ENCODE measurements at places on chromosomes 6 and 20.

DNA sequence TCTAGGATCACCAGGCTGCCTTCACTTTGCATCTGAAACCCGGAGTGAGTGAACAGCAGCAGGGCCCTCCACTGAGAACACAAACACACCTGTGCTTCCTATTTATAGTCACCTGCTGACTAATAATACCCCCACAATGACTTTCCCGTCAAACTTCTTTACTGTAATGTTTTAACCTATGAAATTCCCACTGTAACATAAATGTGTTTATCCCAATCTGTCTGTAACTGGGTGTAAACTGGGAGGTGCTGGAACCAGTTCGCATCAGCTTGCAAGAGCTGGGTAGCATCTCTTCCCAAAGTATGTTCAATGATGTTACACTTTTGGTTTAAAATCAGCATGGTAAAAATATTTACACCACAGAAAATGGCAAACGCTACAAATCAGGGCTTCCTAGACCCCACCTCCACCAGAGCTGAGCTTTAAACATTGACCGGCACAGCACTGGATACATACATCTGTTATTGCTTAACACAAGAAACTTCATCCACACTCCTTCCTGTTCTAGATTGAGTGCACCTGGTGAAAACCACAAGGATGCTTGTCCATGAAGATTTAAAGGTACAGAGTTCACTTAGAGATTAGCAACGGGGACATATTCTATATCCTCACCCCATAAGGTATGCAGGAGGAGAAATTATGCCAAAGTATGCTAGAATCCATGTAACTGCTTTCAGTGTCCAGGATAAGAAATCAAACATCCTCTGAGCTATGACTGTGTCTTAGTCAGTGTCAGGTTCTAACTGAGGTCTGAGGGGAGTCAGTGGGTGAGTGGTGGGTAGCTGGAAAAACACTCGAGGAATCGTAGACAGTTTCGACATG is 79.0 kb downstream of the ALDH8A1 start:
- ATAC-seq: no peak

DNA sequence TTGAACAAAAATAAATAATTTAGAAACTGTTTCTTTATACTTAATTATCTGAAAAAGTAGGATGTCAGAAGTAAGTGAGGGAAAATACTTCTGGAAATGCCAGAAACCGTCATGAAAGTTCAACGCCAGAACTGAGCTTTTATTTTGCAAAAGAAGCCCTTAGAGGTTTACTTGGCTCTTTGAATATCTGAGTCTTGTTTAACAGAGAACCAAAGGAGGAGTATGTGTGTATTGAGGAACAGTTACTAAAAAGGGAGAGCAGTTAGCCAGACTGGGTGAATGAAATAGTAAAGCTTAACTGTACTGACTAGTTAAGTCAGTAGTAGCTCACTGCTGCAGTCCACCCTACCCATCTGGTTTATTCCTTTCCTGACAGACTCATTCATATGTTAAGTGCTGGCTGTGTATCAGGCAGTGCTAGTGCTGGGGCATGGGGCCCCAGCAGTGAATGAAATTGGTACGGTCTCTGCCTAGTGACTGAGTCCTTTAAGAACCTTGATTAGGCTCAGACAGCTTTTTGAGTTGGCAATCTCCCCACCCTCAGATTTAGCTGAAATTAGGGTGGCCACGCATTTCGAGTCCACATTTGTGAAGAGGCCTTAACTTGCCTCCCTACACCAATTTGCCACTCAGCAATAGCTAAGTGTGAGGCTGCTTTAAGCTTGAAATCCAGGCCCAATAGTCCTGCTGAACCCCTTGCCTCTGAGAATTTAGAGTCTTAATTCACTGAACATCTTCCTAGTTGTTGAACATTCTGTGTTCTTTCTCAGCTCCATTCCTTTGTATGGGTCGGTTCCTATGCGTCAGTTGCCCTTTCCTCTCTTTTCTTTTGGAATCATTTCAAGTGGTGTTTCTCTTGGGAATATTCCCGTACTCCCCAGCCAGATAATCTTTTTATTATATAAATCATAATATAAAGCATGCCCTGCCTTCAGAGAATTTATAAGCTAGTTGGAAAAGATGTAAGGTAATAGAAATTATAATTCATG is 20.2 kb downstream of the MAP3K4 start:
- peak; percentile 99 for ATAC-seq

DNA sequence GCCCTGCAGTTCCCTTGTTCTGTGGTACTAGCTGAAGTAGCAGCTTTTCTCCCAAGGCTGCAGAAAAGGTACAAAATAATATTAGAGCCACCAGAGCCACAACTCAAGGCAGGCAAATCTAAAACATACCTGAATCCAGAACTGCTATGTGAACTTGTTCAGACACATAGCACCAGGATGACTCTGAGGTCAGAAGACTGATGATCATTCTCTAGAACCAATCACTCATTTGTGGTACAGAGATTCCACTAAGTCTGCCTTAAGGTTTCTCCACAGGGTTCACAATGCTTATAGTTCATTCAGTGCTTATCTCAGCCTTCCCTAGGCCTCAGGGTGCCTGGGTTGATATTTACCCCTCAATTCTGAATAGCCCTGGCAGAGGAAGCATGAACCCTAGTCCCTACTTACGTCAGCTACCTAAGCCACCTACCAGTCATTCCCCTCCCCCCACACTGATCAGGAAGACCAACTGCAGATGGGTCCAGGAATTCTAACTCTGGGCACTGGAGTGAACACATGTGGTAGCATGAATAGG is 140.9 kb upstream of the MOCS1 start:
- ATAC-seq: no peak

DNA sequence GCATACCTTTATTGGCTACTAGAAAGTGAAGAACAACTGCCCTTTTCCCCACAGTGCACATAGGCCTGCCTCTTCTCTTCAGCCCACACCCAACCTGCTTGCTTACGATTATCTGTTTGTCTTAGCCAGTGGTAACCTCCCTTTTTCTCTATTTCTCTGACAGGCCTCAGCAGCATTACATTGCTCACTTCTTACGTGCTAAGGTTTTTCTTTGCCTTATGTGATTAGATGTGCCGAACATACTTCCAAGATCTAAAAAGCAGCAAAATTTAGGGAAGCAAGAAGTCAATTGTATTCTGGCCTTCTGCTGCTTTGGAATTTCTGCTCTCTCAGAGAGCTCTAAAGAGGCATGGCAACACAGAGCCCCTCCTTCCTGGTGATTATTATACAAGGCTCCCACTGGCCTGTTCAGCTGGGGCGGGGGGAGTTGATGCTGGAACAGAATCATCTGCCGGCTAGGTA is 7.0 kb downstream of the B4GALT5 start:
- peak; percentile 85 for ATAC-seq

DNA sequence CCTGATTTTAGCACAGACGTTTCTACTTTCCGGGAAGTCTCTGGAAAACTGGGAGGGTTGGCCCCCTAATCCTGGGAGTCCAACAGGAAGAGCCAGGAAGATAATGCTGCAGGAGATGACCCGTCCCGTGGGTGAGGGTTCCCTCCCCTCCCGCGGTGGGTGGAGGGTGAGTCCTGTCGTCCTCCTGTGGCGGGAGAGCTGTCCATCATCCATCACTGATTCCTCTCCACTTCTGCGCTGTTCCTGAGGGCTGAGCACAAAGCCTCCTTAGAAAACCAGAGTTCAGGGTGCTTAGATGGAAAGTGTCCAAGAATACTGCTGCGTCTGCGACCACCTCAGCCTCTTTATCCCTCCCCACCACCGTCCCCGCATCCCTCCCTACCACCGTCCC is 6.1 kb upstream of the CCR6 start:
- ATAC-seq: no peak

DNA sequence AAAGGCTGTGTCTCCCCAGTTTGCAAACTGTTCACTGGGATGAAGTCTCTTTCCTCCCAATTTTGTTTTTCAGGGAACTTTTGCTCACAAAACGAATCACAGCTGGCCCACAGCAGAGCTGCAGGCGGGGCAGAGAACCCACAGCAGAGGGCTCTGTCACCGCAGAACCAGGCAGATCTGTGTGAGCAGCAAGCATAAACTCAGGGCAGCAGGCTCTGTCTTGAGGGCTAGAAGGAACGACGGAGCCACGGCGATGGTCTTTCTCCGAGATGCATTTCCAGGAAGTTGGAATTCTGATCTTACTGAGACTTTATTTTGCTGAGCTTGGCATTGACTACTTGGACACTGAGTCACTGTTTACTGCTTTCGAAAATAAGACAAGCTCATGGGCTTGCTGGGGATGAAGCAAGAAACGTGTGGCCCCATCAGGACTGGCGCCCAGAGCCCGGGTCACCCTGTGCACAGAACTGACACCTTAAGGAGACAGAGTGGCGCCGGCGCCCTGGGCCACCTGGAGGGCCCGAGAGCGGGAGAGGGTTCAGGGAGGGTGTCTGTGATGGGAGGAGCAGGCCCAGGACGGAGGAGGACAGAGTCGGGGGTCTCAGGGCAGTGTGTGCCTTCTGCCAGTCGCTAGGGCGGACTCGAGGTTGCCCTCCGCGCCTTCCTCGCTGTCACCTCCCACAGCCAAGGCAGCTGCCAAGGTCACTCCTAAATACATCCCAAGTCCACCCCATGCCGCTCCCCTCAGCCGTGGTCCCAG is 106.3 kb upstream of the NXT1 start:
- no peak for ATAC-seq

DNA sequence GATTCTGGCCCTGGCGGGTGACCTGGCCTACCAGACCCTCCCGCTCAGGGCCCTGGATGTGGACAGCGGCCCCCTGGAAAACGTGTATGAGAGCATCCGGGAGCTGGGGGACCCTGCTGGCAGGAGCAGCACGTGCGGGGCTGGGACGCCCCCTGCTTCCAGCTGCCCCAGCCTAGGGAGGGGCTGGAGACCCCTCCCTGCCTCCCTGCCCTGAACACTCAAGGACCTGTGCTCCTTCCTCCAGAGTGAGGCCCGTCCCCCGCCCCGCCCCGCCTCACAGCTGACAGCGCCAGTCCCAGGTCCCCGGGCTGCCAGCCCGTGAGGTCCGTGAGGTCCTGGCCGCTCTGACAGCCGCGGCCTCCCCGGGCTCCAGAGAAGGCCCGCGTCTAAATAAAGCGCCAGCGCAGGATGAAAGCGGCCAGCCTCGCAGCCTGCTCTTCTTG is 868 bp upstream of the SLC2A4RG start:
- peak; percentile 33 for ATAC-seq

- ATAC-seq: no peak
Measured at GRCh38 chr20:34377072-34377847, 14.2 kb downstream of the ITCH start.

DNA sequence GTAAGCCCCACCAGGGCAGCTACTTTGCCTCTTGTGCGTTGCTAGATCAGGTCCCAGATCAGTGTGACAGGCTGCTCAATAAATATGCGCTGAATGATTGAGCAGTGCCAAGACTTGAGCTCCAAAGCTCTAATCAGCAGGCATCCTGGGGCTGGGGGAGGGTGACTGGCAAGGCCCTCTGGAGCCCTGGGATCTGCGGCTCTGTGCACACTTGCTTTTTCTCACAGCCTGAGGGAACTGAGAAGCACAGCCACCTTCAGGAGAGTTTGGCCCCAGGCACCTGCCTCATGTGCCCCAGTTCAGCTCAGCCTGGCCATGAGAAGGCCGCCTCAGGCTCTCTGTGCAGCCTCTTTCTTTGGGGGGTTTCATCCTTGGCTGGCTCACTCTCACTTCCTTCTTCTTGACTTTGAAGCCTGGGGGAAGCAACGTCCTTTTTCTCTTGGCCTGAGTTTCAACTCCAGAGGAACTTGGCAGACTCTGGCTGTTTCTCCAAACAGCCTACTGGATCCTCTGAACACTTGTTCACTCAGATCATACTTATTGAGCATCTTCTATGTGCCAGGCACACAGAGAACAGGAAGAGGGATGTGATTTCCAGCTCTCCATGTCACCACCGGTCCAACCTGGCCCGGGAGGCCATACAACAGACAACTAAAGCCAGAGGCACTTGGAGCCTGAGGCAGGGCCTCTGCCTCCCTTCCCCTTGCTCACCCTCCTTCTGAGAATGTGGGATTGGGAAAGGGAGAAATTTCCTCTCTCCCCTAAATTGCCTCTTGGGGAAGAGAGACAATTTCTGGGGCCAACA is 114.0 kb downstream of the VEGFA start:
- ATAC-seq: no peak

- no peak for ATAC-seq
Measured at GRCh38 chr20:17871886-17872285, 96.7 kb downstream of the SNX5 start.

GRCh38 chr6:158311193-158311592 is 1.1 kb upstream of the TULP4 start:
- peak; percentile 46 for ATAC-seq

DNA sequence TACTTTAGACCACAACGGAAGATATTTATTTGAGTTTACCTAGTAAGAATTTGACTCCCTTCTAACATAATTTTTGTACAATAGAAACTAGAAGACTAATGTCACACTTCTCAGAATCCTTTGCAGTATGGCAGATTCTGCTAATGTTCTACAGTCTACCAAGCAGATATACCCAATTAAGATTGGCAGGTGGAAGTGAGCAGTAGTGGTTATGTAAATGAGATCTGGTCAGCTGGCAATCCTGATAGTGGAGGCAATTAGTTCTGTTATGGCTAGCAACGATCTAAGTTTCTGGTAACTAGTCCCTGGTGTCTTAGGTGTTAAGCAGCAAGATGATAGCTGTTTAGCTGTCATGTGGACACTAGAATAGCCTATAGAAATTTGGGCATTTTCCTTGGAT is 101.0 kb downstream of the CENPW start:
- ATAC-seq: no peak

DNA sequence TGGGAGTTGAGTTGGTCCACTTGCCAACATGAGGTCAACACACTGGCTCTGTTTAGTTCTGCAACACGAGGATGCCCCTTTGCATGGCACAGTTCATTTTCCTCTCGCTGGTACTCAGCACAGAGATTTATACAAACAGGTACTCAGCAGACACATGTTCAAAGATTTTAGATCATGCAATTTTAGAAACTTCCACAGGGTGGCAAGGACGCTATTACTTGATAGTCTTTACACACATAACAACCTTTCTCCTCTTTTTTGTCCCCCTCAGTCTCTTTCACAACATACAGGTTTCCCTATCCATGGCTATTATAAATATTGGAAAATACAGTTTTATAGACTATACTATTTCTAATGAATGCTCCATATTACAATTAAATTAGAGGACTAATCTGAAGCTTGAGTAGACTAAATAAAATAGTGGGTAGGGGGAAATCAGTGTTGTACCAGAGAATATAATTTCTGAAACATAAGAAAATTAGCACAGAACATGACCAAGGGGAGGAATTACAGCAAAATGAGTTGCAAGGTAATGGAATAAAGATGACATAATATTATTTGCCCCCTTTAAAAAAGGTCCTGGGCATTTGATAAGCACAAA is 331.8 kb upstream of the BTBD3 start:
- peak; percentile 25 for ATAC-seq

DNA sequence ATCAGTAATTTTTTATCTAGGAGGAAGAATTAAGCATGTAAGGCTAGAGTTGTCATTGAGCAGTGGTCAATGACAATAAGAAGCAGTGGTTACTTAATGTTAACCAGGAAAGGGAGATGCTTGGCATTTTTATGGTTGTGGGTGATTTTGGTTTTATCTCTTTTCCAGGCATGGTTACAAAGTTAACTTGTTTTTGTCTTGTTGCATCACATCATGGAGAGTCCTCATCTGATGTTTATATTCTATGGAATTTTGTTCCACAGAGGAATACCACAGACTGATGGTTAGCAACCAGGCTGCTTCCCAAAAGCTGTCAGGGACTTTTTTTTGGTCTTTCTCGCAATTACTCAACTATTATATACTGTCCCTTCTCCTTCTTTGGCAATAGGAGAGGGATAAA is 32.7 kb downstream of the OPRM1 start:
- ATAC-seq: no peak

GRCh38 chr20:53413186-53413631 is 180.4 kb downstream of the ZNF217 start:
- no peak for ATAC-seq

GRCh38 chr6:121849477-121849876 is 414.0 kb downstream of the GJA1 start:
- peak; percentile 100 for ATAC-seq
